H4 (cell line): ENCODE measurements at places on chromosomes 16 and 17.

GRCh38 chr16:29920288-29921033, 5.6 kb downstream of the KCTD13 start:
- no peak for DNase-seq

GRCh38 chr17:76326306-76326705, 18.2 kb upstream of the QRICH2 start:
- DNase-seq = no peak

DNA sequence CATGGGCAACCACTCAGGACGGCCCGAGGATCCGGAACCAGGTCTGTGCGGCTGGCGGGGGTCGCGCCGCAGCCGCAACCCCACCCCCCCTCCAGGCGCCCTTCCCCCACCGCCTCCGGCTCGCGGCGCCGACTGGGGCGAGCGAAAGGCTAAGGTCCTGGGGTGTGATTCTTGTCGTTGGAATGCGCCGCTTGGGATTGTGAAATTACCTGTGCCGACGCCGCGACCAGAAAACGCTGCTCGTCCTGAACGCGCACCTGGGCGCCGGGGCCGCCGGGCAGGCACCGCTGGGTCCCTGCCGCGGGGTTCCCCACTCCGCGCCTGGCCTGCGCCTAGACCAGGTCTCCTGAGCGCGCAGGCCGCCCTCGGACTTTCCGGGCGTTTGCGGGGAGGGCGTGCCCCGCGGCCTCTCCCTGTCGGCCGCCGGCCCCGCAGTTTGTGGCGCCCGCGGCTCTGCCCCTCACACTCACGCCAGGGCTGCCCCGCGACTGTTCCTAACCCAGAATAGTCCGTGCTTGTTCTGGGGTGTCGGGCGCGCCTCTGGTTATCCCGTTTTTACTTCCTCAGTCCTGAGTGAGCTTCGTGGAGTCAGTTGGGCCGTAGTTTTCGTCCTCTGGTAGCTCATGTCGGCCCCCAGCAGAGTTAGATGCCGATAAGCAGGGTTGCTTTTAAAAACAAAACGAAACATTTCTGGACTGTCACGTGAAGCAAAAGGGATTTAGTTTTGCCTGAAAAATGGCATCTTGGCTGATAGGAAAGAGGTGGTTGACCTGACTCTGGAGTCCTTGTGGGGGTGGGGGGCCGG, 147.2 kb downstream of the SPECC1 start:
- DNase-seq = no peak

- DNase-seq = no peak
Observed at GRCh38 chr16:3638916-3639644, 15.4 kb upstream of the DNASE1 start.

DNA sequence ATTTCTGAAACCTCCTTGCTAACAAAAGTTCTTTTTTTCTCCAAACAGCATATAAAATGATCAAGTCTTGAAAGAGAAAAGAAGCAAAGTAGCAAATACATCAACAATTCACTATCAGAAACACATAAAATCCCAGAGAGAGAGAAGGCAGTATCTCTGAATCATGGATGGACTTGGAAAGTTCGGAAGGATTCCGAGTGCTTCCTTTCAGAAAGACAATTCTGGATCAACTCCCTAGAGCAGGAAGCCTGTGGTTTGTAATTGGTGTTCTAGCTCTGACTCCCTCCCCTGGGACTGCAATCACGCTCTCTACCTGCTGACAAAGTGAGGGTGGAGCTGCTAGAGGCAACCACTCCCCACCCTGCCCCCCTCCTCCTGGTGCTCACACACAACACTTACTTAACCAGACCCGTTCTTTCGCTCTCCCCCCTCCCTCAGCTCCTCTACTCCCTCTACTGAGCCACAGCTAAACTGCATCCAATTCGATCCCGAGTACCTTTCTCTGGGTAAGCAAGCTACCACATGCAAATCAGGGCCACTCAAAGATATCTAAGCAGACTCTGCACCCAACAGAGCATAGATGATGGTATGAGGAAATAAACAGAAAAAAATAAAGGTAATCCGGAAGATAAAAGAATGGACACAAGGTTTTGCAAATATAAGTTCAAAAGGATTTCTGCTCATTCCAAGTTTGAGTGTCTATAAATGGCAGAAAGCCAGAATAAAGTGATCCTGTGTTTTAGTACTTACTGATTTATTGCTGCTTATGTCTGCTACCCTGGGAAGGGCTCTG, at the start of gene RNF43:
RNF43 (minus strand) TSS at position 235 of the 793 bp plus-strand sequence. CDS start 1,957 bp downstream, outside the sequence.
- DNase-seq = peak; percentile 100

DNA sequence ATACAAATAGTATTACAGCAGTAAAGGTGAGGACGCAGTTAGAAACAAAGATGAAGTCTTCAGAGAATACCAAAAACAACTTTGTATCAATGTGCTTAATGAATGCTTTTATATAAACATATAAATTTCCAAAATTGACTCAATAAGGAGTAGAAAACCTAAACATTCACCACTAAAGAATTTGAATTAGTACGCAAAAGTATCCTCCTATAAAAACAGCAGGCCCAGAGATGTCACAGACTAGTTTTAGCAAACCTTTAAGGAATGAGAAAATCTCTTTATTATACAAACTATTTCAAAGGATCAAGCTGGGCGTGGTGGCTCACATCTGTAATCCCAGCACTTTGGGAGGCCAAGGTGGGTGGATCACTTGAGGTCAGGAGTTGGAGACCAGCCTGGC, 86.2 kb downstream of the OR1D5 start:
- no peak for DNase-seq

DNA sequence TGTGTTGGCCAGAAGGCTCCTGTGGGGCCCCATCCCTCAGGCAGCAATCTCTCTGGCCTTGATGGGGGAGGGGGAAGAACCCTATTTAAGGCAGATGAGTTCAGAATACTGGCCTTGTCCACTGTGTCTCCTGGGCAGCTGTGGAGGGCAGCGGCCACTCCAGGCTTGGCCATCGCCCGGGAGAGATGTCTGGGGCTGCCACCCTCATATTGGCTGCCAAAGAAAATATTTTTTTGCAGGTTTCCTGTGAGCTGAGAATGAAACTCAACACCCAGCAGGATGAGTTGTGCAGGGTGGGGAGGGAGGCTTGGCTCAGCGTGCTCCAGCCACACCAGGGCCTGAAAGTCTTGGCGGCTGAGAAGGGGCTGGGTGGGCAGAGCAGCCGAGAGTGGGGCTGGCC, 14.4 kb upstream of the TIMP2 start:
- no peak for DNase-seq

- DNase-seq = peak; percentile 86
Observed at GRCh38 chr17:65078441-65079160, 22.1 kb upstream of the GNA13 start.

GRCh38 chr17:62614142-62614541, 13.3 kb upstream of the MRC2 start:
- peak; percentile 10 for DNase-seq

DNA sequence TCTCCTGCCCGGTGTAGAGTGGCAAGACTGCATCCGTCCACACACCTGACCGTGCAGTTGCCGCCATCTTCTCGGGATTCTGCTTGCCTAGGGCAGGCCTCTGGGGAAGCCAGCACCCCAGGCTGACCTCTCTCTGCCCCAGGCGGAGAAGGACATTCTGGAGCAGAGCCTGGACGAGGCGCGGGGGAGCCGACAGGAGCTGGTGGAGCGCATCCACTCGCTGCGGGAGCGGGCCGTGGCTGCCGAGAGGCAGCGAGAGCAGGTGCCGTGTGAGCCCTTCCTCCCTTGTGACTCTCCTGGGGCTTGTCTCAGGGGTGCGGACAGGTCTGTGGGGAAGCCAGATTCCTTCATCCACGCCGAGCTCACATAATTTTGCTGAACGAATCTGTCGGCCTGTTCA, 19.8 kb downstream of the CARD14 start:
- DNase-seq = no peak

DNA sequence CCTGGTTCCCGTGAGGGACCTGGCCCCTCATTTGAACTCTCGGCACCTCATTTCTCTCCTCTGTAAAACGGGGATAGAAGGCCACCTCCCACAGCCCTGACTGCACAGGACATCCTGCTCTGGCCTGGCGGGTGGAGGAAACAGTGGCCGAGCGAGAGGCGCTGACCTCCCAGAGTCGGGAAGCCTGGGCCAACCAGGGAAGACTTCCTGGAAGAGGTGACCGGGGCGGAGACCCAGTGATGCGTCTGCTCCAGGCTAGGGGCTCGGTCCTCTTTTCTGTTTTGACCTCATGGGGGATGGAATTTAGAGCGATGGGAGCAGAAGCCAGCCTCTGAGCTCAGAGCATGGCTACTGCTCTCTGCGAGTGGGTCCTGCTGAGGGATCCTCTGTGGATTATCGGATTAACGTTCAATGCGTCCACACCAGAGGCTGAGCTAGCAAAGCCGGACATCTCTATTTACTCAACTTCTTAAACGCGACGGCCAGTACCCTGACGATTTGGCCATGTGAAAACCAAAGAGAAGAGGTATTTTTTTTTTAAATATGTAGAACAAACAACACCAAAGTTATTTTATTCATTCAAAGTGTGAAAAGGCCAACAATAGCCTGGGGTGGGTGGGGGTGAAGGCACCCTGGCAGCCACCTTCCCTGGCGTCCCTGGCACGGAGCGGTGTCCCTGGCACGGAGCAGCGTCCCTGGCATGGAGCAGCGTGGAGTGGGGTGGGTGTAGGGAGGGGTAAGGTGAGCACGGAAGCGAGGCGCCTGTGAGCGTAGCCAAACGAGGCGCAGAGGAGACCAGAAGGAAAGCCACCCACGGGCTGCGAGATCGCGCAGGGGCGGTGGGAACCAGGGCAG, 9.2 kb upstream of the MSLN start:
- DNase-seq = no peak

DNA sequence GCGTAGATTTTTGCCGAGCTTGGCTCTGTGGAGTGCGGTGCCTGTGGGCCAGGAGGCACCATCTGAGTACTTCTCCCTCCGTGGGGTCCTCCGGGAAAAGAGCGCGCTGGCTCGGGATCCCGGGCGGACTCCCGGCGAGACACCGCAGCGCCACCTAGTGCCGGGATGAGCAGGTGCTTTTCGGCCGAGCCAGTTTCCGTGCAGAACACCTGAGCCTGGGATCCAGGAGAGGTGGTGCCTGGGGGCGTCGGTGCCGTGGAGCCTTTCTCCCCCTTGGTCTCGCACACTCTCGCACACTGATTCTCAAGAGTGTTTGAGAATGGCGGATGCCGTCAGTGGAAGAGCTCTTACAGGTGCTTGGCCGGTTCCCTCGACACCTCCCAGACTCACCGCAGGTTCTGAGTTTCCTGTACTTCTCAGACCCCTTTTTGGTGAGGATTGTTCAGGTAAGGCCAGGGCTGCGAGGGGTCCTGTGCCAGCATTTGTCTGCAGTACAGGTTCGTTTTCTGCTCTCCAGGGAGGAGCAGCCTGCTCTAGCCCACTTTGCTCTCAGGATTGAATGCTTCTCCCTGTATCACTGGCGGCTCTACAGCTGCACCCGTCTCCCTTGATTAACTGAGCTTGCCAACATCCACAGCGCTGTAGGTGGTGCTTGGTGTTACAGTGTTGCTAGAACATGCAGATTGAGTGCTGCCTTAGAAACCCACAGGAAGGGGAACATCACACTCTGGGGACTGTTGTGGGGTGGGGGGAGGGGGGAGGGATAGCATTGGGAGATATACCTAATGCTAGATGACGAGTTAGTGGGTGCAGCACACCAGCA, 23.3 kb downstream of the TBCD start:
- no peak for DNase-seq

- DNase-seq = no peak
Observed at GRCh38 chr17:43572368-43572980, 26.3 kb upstream of the ETV4 start.

DNA sequence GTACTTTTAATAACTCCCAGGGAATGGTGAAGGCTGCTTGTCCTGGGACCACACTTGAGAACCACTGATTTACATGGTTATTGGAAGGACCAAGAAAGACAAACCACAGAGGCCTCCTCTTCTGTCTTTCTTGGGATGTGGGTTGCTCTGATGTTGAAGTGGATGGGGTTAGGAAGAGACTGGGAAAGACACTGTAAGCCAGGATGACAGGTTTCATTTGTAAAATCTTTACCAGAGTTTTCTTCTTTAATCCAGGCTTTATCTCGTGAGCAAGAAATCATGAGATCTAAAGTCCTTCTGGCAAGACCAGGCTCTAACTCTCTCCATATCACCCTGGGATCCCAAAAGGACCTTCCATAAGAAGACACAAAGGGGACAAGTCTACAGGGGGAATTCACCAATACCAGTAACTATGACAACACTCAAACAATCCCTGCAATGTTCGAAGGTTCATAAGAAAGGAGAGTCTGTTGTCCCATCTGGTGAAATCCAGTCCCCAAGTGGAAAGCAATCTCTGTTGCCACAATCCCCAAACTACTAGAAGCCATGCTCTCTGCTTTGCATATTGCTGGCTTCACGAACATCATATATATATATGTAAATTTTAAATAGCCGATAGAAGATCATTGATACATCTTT, 44.8 kb upstream of the CDRT4 start:
- DNase-seq = no peak

DNA sequence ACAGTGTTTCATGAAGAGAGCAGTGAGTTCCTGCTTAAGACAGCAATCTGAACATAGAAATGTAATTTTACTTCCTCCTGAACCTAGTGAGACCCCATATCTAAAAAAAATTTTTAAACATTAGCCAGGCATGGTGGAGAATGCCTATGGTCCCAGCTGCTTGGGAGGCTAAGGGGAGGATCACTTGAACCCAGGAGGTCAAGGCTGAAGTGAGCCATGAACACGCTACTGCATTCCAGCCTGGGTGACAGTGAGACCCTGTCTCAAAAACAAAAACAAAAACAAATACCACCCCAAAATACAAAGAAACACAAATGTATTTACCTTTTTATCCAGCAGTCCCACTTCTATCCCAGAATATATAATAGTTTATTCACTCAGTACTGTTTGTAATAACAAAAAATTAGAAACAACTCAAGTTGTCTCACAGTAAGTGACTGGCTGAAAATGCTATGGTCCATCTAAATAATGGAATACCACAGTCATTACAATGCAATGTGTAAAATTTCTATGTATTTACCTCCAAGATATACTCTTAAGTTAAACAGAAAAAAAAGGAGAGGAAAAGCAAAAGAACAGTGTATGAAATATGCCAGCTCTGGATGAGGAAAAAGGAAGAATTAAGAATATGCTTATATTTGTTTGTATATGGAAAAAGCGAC, 16.3 kb downstream of the CFDP1 start:
- no peak for DNase-seq

GRCh38 chr17:64320613-64321553, 57.8 kb upstream of the TEX2 start:
- peak; percentile 79 for DNase-seq
